ENCODE measurements at places on chromosomes 3 and 15.

- DNase-seq = no peak
Observed at GRCh38 chr3:139328356-139328755, 15.5 kb upstream of the MRPS22 start.

DNA sequence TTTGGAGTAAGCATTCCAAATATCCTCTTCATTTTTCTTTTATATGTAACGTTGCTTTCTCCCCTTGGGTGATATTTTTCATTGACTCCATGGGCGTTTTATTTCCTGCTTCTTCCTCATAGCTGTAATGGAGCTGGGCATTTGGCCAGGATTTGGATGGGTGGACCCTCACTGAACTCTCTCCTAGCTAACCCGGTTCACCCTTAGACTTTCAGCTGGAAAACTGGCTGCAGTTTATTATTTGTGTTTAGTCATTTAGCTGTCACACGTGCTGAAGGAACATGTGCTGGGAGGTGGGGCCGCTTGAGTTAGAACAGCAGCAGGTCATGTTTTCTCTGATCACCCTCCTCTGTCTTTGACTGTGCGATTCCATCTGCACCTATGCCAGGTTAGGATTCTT lies 407.6 kb downstream of the ZIC1 start:
- DNase-seq = no peak

GRCh38 chr3:118501152-118501551 lies 533.5 kb downstream of the IGSF11 start:
- no peak for DNase-seq

DNA sequence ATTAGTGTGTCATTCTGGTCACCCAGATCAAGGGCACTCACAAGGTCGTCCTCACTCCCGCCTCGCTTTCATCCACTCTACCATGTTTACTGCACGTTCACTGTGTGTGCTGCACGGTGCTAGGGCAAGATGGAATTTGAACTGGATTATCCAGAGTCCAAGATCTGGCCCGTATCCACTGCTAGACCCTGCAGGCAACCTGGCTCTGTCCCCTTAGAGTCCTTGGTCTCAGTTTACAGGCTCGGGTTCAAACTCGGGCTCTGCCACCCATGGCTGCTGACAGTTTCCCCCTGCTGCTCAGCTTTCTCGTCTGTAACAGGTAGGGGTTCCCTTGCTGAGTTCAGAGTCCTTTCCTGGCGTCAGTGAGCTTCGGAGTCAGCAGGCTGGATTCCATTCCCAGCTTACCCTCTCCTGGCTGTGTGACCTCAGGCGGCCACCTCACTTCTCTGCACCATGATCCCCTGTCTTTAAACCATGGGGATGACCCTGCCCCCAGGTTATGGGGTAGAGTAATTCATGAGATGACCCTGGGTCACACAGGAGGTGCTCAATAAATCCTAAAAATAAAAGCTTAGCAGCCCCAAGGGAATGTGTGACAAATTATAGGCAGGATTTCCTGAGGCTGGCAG lies 79.6 kb upstream of the SLC6A6 start:
- no peak for DNase-seq

GRCh38 chr15:41620536-41621199 lies 39.5 kb upstream of the MGA start:
- no peak for DNase-seq

GRCh38 chr3:183697610-183698317 lies at the start of gene YEATS2:
Gene YEATS2, plus strand, starts transcription at chr3:183697797. Its CDS starts 17,366 bp downstream, at chr3:183715163.
- DNase-seq = peak; percentile 21

DNA sequence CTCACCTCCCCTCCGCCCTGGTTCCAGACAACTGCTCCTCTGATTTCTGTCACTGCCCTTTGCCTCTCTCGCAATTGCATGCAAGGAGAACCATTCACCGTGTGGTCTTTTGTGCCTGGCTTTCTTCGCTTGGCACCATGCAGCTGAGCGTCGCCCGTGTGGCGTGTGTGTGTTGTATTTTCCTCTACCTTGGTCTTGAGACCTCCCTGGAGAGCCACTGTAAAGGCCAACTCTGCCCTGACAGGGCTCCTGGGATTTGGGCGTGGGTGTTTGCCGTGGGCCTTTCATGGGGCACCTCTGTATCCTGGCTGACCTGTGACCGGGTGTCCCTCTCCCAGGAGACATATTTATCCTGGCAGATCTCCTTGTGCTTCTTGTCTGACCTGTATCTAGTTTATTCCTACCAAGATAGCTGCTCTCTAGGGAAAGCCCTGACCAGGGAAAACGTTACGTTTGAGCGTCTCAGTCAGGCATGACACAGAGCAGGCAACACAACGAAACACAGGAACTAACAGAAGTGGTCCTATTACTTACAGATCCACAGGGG lies 2.0 kb upstream of the PIGZ start:
- DNase-seq = no peak

DNA sequence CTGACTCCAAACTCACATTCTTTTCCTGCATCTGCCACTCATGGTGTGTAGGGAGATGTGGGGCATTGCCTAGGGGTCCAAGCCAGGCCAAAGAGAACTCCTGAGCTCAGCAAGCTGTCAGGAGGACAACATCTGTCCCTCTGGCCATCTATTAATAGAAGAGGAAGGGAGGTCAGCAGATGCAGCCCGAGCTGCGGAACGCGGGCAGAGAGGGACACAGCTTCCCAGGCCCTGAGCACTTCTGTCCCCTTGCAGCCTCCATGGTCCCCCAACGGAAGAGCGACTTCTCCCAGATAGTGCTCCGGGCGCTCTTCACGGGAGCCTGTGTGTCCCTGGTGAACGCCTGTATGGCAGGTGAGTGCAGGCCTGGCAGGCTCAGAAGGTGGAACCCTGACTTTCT lies 37.3 kb upstream of the PDE8A start:
- no peak for DNase-seq

DNA sequence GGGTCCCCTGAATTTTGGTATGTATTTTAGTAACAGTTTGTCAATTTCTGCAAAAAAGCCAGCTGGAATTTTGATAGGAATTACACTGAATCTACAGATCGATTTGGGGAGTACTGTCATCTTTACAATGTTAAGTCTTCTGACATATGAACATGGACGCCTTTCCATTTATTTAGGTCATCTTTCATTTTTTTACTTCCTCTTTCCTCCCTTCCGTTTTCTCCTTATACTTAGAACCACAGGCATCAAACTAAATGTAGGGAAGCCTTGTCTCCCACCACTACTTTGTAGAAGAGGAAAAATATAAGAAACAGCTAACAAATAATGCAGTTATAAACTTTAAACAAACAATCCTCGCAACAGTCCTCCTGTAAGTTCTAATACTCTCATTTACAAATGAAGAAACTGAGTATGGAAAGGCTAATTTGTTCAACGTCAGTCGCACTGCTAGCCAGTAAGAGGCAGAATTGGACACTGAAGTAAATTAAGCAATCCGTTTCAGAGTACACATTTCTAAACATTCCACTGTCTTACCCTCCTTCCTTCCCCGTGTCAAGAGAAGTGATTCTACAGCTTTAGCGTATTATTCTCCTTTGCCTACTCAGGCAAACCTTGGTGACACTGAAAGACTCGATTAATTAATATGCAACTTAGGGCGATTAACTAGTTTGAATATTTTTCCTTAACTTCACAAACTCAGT lies 25.6 kb downstream of the RHOA start:
- DNase-seq = no peak

- DNase-seq = no peak
Observed at GRCh38 chr3:11534011-11534792, 109.5 kb downstream of the VGLL4 start.

- DNase-seq = no peak
Observed at GRCh38 chr15:94312946-94313345, 81.6 kb downstream of the MCTP2 start.

DNA sequence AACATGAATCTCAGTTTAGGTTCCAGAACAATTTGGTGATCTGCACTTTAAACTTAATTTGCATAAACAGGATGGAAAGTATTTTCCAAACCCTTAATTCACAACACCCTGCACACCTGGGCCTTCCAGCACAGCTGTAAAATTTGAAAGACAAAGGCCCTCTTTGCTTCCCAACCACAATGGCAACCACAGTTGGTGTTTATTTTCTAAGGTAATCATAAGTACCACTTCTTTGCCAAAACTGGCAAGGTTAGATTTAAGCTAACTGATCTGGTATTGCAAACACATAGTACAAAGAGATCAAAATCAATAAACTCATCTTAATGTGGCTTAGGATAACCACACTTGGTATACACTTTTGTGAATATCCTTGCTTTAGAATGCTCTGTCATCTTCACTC lies 4.1 kb downstream of the LRIG1 start:
- DNase-seq = no peak

- DNase-seq = peak; percentile 71
Observed at GRCh38 chr3:120791913-120792312, 49.4 kb downstream of the GTF2E1 start.

DNA sequence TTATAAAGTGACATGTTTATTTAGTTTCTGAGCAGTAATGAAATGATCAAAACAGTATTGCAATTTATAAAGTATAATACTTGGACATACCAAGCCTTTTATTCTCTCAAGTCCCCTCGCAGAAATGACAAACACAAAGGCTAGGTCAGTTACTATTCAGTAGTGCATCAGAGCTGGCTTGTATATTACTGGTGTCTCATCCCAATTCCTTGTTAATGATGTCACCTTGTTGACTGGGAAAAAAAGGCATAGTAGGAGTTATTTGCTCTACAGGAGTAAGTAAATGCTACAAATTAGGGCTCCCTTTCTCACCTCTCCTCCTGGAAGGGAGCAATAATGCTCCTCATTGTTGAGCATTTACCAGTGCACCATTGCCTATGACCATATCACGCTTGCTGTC lies 317.6 kb downstream of the CHL1 start:
- no peak for DNase-seq

DNA sequence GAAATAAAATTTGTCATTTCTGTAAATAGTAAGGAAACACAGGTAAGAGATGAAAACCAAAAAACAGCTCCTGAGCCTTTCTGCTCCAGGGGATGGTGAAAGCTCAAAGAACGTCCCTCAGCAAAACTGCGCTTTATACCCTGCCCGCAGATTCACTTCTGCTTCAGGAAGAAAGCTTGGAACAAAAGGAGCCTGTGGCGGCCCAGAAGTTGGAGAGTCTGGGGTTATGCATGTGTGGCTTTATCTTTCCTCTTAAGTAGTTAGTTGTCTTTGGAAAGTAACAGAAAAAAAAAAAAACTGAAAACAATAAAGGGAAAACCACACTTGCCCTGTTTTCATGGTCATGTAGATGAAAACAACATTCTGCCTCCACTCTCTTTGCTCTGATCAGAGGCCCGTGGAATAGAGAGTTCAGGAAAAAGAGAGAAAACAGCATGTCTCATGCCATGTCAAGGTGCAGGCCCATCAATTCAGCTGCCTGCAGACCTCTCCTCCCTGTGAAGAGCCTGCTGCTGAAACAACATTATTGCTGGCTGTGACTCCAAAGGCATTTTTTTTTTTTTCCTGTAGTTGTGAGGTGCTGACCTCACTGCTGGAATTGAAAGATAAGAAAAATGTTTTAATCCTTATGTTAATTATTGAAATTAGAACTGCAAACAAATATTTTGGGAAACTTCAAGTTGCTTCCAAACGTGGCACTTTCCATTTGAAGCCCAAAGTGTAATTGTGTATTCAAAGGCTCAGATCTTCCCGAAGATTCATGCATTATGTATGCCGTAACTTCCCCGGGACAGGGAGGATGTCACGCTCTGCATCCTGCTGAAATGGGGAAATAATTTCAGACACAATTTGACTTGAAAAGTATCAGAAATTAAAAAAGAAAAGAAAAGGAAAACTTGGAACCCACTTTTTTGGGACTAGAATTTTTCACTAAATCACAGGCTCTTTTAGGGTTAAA lies 108.4 kb upstream of the ZNF385D start:
- no peak for DNase-seq

- no peak for DNase-seq
Observed at GRCh38 chr3:171971919-171972514, 67.4 kb upstream of the FNDC3B start.

- DNase-seq = peak; percentile 71
Observed at GRCh38 chr3:11118181-11118682, 36.1 kb upstream of the HRH1 start.

DNA sequence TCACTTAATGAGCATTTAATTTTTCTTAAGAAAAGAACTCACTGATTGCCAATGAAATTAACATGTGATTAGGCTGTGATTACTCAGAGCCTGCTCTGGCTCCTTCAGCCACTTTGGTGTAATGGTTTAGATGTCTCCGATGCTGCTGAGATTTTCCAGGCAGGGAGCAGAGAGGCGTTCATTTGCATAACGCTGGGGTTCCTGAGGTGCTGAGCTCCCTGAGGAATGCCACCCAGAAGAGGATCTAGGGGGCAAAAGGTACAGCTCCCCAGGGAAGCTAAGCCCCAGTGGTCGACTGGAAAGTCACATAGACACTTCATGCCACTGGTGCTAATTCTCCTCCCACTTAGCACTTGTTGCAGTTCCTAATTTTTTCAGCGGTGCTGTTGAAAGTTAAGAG lies 119.5 kb downstream of the USP13 start:
- DNase-seq = no peak

DNA sequence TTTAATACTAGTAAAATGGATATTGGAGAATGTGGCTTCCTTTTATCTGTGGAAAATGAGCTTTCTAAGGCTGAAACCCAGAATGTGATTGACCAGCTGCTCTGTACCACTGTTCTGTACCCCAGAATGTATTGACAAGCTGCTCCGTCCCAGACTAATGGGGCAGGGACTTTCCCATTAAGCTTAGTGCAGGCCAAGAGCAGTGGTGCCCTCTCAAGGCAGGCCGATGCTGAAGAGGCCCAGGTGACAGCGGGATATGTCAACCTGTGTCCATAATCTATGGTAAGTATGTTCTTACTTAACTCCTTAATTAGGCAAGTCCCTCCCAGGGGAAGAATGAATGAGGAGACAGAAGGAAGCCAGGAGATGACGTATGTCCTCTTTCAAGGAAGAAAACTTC lies 31.1 kb downstream of the SGO1 start:
- DNase-seq = no peak

DNA sequence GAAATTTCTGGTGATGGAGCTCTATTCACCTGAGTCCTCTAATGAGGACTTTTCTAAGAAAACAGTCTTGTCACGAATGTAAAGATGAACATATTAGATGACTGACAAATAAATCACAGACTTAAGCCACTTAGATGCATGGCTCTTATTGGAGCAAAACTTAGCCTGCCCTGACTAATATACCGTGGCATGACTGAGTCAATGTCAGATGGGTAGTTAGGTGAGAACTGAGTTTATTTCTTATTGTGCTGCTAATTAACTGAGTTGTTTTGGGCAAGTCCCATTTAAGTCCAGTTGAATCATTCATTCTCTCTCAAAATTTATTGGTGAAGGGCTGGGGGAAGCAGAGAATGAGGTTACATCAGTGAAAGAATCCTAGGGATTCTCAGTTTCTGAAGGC lies 459.8 kb downstream of the MCTP2 start:
- no peak for DNase-seq

DNA sequence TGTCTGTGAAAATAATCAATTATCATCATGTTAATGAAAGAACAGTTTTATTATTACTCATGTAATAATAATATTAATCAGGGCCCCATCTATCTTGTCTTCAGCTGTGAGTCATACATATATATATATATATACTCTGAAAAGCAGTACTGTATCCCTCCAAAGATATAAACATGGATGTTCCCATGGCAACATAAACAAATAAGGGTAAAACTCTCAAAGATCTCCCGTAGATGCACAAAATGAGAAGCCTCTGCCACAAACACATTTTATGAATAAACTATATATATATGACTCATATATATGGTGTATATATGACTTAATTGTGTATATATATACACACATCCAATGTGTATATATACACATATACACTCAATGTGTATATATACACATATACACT lies 163.8 kb upstream of the ARHGEF26 start:
- DNase-seq = no peak

GRCh38 chr15:57253082-57253481 lies 123.2 kb upstream of the CGNL1 start:
- no peak for DNase-seq

Measured in HFFc6 (cell line).